ENCODE measurements at places on chromosomes 7 and 10.

DNA sequence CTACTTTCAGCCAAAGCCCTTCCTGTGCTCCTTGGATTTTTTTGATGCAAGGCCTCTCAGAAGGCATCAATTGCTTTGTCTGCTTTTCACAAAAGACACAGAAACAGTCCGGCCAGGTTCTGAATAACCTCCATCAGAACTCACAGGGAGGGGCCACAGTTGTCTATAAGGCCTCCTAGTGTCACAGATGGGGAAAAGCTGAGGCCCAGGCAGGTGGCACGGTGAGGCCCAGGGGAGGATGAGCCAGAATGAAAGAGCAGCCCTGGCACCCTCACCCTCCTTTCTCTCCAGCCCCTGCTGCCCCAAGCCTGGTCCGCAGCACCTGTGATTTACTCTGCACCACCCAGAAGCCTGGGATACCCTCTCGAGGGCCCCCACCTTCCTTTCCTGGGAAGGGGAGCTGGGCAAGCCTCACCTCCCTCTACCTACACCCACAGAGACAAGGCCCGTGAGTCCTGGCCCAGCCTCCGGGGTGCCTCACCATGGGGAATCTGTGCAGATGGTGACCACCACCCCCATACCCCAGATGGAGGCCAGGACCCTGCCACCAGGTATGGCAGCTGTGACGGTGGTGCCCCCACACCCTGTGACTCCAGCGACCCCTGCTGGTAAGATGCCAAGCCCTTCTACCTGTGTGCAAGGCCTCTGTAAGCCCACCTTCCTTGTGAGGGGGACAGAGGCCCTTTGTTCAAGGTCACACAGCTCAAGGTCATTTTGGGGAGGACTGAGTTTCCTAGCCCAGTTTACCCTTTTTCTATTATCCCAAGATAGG lies 26.2 kb upstream of the ZNF467 start:
- DNase-seq: no peak

GRCh38 chr7:142812437-142813215 lies 41.9 kb downstream of the PRSS2 start:
- no peak for DNase-seq

- no peak for DNase-seq
These were observed 81.2 kb downstream of the SLC16A9 start for GRCh38 chr10:59628456-59628855.

DNA sequence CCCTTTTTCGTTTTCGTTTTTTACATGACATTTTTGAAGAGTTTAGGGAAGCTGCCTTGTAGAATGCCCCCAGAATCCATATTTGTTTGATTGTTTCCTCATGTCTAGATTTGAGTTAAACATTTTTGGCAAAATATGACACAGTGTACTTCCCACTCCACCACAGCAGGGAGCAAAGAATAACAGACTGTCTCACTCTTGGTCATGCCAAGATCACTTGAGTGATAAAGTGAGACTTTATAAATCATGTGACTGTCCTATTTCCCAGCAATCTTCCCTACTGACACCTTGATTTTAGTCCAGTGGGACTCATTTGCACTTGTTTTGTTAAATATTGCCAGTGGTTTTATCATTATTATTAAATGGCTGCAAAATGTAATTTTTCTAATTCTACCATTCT lies 44.4 kb upstream of the USP6NL start:
- DNase-seq: no peak

DNA sequence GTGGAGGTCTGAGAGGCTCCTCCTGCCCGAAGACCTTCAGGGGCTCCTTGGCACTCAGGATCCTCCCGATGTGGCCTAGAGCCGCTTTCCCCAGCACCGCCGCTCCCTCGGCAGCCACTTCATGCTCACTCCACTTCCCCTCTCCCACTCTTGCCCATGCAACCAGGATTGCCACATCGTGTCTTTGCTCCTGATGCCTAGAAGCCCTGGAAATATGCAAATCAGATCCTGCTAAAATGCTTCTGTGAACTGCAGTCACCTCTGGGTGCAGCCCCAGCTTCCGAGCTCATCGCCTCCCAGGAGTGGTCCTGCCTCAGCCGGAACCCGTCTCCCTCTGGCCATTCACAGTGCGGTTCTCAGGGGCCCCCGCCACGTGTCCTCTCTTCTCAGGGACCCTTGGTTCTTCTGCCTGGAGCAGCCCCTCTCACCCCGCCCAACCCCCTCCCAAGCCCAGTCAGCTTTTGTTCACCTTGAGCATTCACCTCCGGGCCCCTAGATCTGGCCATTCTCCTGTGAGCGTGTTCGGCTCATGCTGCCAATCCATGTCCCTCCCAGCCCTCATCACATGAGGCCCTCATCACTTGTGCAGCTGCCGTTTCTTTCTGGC lies 175.5 kb downstream of the ADARB2 start:
- no peak for DNase-seq

GRCh38 chr7:52944921-52945320 lies 90.5 kb upstream of the POM121L12 start:
- DNase-seq: no peak

GRCh38 chr10:72315611-72316385 lies 38.9 kb downstream of the DNAJB12 start:
- DNase-seq: no peak

GRCh38 chr10:11148142-11149028 lies 130.7 kb downstream of the CELF2 start:
- DNase-seq: no peak

GRCh38 chr10:125060826-125061556 lies 99.4 kb downstream of the CTBP2 start:
- no peak for DNase-seq

- no peak for DNase-seq
These were observed 42.8 kb downstream of the ADRA2A start for GRCh38 chr10:111119637-111120036.

GRCh38 chr10:110881905-110882304 lies 10.2 kb downstream of the PDCD4 start:
- DNase-seq: no peak

- DNase-seq: no peak
These were observed 10.1 kb downstream of the PON2 start for GRCh38 chr7:95424716-95425115.

DNA sequence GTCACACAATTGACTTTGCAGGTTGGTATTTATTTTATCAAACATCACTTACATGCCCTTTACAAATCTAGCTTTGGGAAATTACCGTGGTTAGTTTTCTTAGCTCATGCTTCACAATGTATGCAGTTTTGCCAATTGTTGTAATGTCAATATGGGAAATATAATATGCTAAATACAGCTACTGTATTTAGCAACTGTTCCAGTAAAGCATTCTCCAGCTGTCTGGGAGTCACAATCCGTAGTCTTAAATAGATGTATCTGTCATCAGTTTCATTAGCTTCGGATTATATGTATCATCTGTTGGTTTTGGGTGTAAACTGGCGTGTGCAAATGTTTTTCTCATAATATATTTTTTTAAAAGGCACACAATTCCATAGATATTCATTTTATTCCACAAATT lies 19.4 kb upstream of the AHR start:
- DNase-seq: no peak

DNA sequence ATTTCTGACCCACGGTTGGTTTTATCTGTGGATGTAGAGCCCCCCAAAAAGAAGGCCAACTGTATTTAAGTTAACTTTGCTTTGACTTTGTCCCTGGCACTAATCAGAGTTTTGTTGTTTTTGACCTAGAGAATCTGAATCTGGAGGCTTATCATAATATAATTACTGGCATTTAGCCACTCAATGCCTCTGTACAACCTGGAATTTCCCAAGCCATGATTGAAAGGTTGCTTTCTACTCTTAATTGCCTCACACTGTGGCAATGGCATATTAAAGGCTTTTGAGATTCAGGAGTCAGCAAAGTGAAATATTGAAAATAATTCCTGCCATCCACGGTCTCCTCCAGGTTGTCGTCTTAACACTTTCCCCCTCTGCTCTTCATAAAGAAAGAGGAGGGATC lies 205.2 kb upstream of the GHITM start:
- no peak for DNase-seq

- DNase-seq: no peak
These were observed 499.1 kb upstream of the PODXL start for GRCh38 chr7:132055336-132056120.

- no peak for DNase-seq
These were observed 7.9 kb upstream of the RAPGEF5 start for GRCh38 chr7:22364900-22365299.

GRCh38 chr7:106371629-106372028 lies 86.8 kb upstream of the NAMPT start:
- no peak for DNase-seq

- DNase-seq: no peak
These were observed at the start of gene NYAP1 for GRCh38 chr7:100483722-100484672. Gene NYAP1, plus strand, starts transcription at chr7:100483927. Its CDS starts 1,385 bp downstream, at chr7:100485312.

GRCh38 chr10:12628153-12628552 lies 278.8 kb downstream of the CAMK1D start:
- no peak for DNase-seq

- DNase-seq: no peak
These were observed 612 bp upstream of the SLC18A3 start for GRCh38 chr10:49609283-49610113.

GRCh38 chr7:77797734-77798393 lies 370 bp downstream of the TMEM60 start:
- DNase-seq: peak; percentile 30

GRCh38 chr7:79810916-79811315 lies 323.7 kb upstream of the GNAI1 start:
- DNase-seq: no peak

DNA sequence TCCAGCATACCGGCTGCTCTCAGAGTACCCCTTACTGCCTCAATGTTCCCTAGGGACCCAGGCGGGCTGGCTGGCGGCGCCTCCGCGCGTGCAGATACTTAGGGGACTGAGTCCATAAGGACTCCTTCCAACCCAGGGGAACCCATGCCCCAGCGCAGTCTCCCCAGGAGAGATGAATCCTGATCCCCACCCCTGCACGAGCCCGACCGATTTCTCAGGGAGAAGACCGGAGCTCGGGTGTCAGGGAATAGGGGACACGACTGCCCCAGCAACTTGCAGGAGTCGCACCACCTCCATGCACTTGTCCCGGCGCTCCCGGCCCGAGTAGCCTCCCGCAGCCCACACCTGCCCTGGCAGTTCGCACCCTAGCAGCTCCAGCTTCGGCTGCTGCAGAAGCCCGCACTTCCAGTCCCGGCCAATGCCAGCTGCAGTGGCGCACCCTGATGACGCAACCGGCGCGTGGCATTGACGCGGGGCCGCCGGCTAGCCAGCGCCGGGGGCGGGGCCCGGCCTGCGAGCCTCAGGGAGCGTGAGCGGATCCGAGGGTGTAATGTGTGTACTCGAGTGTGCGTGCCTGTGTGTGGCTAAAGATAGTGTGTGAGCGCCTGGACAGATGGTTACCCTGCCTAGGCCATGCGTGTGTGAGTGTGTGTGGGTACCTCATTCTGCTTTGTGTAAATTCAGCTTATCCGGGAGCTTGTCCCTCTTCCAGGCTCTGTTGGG lies at the start of gene GPAM:
Gene GPAM, minus strand, starts transcription at position 437 of the 723 bp plus-strand sequence. CDS start 1,981 bp downstream, outside the sequence.
- DNase-seq: peak; percentile 80

GRCh38 chr7:158097453-158098124 lies 490.0 kb downstream of the PTPRN2 start:
- no peak for DNase-seq

GRCh38 chr10:124675261-124675660 lies 68.9 kb downstream of the FAM53B start:
- DNase-seq: no peak

- DNase-seq: no peak
These were observed 18.7 kb upstream of the CBLL1 start for GRCh38 chr7:107725138-107725740.

DNA sequence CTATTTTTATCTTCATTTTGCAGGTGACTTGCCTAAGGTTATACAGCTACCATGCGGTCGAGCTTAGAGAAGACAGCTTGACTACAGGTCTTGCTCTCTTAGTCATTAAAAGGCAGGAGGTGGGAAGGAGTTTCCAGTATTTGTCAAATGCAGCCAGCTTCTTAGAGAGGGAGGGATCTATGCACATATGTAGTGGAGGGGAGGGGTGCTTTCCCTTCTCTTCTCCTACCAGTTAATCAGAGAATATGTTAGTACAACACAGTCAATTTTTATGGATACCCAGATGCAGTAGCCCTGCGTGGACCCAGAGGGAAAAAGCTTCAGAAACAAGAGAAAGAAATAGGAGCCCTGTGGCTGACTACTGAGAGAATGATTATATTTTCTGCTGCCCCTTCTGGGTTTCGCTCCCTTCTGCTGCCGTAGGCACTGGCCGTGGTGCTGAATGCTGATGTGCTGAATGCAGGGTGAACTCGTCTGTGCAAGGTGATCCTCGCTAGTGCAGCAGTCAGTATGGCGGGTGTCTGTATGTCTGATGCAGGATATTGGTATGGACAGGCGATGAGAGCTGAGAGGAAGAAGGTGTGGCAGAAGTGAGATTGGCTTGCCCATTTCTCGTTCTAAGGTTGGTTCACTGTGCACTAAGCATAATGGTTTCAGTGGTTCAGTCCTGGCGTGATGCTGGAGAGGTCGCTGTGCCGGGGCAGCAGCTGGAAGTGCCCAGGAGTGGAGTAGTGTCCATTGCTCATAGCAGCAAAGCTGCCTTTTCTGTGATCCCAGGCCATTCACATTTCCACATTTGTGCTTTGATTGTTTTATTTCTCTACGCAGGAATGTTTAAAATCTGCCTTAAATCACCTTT lies 189.2 kb upstream of the PODXL start:
- no peak for DNase-seq

DNA sequence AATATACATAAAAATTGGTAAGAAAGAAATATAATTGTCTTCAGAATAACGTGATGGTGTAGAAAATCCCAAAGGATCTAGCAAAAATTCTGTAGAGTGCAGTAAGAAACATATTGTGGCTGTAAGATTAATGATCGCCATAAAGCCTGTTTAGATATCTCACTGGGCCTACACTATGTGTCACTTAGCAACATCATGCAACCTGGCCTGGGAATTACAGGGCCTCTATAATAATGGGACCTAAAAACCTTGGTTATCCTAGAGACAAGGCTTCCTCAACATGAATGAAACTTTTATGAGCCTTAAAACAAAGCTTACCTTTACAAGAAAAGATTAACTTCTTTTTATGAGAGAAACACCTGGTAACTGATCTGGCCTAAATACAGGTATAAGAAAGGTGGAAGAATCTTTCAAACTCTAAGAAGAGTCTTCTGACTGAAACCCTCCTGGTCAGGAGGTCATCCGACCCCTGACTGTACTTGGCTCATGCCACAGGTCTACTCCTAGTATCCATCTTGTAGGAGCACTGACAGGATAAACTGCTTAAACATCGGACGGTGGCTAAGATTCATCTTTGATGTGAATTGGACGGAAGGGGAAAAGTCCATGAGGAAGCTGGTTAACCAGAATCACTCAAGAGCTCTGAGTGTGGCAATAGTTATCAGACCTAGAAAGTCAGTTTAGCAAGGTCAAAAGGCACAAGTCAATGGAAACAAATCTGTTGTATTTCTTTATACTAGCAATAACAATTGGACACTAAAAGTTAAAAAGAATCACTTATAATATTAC lies 1155.1 kb upstream of the SORCS1 start:
- DNase-seq: no peak

- DNase-seq: no peak
These were observed 77.9 kb upstream of the FHIP2A start for GRCh38 chr10:114743521-114744231.

DNA sequence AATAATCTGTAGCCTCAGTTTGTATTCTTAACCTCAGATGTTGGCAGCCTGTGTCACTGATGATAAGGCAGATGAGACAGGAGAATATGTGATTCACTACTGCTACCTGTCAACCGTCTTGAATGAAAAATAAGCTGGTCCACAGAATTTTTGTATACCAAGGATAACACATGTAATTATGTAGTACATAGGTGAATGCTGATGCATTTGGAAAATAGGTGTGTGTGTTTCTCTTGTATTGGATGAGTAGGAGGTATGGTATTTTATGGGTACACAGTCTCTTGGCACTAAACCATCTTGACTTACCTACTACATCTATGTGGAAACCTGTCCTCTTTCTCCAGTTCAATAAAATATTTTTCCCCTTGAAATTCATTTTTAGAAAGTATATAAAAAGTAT lies 20.7 kb upstream of the ZRANB1 start:
- DNase-seq: no peak

Data from GOT3 (cell line).